ENCODE measurements at places on chromosomes 5 and 9. TPM values are rescaled to one million over a fixed set of nuclear protein-coding genes. Genes with fewer than 3 reads are reported as not detected.

GNG10 gene
- 69.5 TPM for total RNA-seq

ORM2 gene
- not detected for total RNA-seq

EGFL7 gene
- 26.7 TPM for total RNA-seq

SPINK13 gene
- not detected for total RNA-seq

OGN gene
- total RNA-seq = not detected
